ENCODE measurements at places on chromosomes 12 and 14. TPM values are rescaled to one million over a fixed set of nuclear protein-coding genes. Genes with fewer than 3 reads are reported as not detected.

The SERPINA1 gene
- 15.2 TPM for total RNA-seq

The BICDL1 gene
- total RNA-seq: 0.68 TPM

The IAPP gene
- total RNA-seq: not detected

The ADAMTS20 gene
- not detected for total RNA-seq

The WDR89 gene
- 9.0 TPM for total RNA-seq

The HCAR1 gene
- not detected for total RNA-seq

The CIDEB gene
- 10.9 TPM for total RNA-seq

The CCDC91 gene
- 26.6 TPM for total RNA-seq

The TMEM229B gene
- total RNA-seq: 2.1 TPM

The OR4K13 gene
- total RNA-seq: not detected

The STAC3 gene
- total RNA-seq: 0.27 TPM

The KRT82 gene
- not detected for total RNA-seq

The TSPAN9 gene
- total RNA-seq: 39.5 TPM

The ENDOU gene
- total RNA-seq: not detected

The KERA gene
- not detected for total RNA-seq

The OR4K1 gene
- total RNA-seq: not detected

The GPD1 gene
- total RNA-seq: 4.2 TPM

The AJUBA gene
- total RNA-seq: 35.3 TPM

The AACS gene
- 14.1 TPM for total RNA-seq

The HOXC12 gene
- total RNA-seq: not detected

The GRIP1 gene
- 0.28 TPM for total RNA-seq

The ARHGEF40 gene
- 61.7 TPM for total RNA-seq

The DPY19L2 gene
- total RNA-seq: 13.5 TPM

The AVPR1A gene
- total RNA-seq: 8.5 TPM

The OR6C2 gene
- total RNA-seq: not detected

The FAM186B gene
- total RNA-seq: 0.54 TPM

The KRT74 gene
- total RNA-seq: not detected

The PTPRO gene
- 11.9 TPM for total RNA-seq

The PRH2 gene
- total RNA-seq: not detected

The CYP46A1 gene
- total RNA-seq: 0.68 TPM

The MAP3K9 gene
- 0.63 TPM for total RNA-seq

The KRT79 gene
- total RNA-seq: not detected

The BCL2L2 gene
- total RNA-seq: 74.4 TPM

The SERPINA3 gene
- total RNA-seq: 140 TPM

The FSCB gene
- total RNA-seq: 1.2 TPM

The DUSP6 gene
- total RNA-seq: 103 TPM

The CLEC9A gene
- not detected for total RNA-seq

The SMOC1 gene
- total RNA-seq: 29.8 TPM

The MUCL1 gene
- total RNA-seq: not detected

The FAM181A gene
- not detected for total RNA-seq

The DEPDC4 gene
- total RNA-seq: not detected

The KLRB1 gene
- total RNA-seq: not detected

The CAPZA3 gene
- total RNA-seq: not detected

The ABCB9 gene
- 7.0 TPM for total RNA-seq

The LRP1-AS gene
- not detected for total RNA-seq

The GAS2L3 gene
- total RNA-seq: 12.8 TPM

The KCNJ8 gene
- total RNA-seq: 8.1 TPM

The SERPINA10 gene
- 0.28 TPM for total RNA-seq

The ITGA7 gene
- total RNA-seq: 285 TPM

The PNN gene
- 33.0 TPM for total RNA-seq

The LRRC10 gene
- total RNA-seq: not detected

The SH2B3 gene
- 117 TPM for total RNA-seq

The RND1 gene
- 1.8 TPM for total RNA-seq

The TAS2R20 gene
- 5.8 TPM for total RNA-seq

The PZP gene
- not detected for total RNA-seq

The PLEKHA5 gene
- total RNA-seq: 18.4 TPM

The C1RL gene
- 134 TPM for total RNA-seq

Measured in thoracic aorta (tissue), 2 donors.